ENCODE measurements at places on chromosomes 1 and 21.
A peak's percentile ranks its signal among the peaks of the same experiment; 100 is the strongest.

DNA sequence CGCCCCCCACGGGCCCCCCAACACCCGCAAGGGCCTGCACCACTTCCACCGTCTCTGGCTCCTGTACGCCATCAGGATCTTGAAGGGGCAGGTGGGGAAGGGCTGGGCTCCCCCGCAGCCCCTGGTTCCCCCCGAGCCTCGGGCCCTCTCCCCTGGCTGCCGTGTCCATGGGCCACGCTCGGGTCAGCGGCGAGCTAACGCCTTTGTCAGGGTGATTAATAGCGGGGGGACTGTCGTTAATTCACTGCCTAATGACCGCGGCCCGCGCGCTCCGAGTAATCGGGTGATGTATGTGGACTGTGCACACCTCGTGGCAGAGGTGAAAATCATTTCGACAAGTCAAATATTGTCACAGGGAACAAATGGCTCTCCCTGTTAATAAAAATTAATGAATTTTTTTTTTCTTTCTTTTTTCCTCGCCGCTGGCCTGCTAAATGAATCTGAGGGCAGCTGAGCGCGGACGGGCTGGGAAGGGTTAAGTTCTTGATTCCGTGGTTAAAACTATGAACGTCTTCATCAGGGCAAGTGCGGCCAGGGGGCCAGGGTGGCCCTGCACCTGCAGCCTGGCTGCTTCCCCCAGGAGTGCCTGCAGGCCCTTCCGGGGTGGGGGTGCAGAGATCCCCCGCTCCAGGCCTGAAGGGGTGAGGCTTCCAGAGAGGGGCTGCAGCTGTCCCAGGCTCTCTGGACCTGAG lies 100.8 kb downstream of the PRDM16 start:
- DNase-seq: no peak

DNA sequence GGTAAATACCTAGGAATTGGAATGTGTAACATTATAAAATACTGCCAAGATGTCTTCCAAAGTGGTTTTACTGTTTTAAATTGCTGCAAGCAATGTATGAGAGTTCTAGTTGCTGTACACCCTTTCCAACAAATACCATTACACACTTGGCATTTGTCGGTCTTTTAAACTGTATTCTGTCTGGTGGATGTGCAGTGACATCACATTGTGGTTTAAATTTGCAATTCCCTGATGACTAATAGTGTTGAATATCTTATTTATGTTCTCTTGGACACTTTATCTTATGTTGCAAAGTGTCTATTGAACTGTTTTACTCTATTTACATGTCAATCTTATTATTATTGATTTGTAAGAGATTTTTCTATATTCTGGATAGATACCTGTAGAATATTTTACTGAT lies 561.2 kb upstream of the B3GALT2 start:
- peak; percentile 44 for DNase-seq

DNA sequence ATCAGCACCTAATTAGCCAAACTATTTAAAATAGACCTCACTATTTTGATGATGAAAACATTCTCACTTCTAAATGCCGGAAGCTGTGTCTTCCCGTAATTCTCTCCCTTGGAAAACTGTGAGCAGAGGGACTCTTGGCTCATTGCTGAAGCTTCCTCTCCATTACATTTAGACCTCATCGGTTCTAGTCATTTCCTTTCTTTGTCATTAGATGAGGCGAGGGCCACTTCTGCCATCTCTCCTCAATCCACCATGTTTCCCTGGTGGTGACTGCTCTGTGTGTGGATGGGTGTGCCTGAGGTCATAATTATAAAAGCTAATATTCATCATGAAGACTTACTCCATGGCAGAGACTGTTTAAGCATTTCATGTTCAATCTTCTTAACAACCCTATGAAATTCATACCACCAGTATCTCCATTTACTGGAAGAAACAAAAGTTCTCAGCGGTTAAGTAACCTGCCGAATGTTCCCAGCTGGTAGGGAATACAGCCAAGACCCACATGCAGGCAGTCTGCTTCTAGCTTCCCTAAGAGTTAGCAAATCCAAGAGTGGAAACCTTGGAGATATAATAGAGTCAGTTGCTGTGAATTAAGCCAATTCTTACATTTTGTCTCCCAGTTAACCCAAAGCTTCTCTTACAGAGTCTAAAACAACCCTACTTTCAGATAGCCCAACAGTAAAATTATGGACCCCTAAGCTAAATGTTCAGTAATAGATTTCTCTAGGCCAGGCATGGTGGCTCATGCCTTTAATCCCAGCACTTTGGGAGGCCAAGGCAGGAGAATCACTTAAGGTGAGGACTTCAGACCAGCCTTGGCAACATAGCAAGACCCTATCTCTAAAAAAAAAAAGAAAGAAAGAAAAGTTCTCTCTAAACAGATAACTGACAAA lies 156.2 kb downstream of the ZBTB18 start:
- no peak for DNase-seq

DNA sequence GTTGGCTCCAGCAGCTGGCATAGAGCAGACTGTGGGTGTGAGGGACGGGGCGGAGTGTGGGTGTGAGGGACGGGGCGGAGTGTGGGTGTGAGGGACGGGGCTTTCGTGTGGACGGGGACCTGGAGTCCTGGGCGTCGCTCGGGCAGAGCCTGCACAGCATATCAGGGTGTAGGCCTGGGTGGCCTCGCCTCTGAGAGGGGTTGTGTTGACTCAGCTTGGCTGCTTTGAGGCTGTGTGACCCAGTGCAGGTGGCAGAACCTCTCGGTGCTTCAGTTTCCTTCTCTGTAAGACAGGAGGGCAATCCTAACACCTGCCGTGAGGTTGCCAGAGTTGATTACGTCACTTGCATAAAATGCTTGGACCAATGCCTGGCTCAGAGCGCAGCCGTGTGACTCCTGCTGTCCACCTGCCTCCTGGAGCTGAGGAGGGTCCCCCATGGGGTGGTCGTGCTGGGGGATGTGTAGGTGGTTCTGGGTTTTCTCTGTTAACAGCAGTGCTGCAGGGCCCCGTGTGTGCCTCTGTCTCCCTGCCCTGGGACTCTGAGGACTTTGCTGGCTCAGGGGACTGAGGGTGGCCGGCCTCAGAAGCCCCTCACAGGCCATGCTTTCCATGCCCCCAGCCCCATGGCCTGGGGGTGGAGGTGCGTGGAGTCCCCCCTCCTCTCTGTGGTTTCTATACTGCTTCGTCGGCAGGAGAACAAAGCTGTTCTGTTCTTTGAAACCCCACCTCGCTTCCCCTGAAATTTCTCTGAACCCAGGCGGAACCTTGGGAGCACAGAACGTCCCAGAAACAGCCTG lies 15.4 kb downstream of the PDXK start:
- DNase-seq: no peak

DNA sequence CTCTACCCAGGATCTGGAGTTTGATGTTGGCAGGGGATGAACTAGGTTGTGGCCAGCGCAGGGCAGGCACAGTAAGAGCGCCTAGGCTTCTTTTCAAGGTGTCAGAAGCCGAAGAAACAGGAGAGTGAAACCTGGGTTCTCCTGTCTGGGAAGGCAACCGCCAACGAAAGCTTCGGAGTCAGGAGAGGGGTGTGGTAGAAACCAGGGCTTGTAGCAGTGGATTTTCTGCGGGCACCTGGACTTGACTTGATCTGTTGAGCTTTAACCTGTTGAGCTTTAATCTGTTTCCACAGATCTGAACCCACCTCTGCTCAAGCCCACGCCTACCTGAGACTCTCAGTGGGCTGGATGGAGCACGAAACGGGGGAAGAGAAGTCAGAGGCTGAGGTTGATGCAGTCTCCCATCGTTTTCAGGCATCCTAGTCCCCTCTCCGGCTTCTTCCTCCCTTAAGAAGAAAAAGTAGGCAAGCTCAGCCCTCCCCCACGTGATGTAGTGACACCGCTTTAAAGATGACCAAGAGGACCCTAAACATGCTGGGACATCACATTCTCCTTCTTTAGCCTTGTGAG lies 9.3 kb downstream of the HLX start:
- no peak for DNase-seq

DNA sequence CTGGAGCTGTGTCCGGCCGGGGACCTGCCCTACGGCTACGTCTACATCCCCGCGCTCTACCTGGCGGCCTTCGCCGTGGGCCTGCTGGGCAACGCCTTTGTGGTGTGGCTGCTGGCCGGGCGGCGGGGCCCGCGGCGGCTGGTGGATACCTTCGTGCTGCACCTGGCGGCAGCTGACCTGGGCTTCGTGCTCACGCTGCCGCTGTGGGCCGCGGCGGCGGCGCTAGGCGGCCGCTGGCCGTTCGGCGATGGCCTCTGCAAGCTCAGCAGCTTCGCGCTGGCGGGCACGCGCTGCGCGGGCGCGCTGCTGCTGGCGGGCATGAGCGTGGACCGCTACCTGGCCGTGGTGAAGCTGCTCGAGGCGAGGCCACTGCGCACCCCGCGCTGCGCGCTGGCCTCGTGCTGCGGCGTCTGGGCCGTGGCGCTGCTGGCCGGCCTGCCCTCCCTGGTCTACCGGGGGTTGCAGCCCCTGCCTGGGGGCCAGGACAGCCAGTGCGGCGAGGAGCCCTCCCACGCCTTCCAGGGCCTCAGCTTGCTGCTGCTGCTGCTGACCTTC lies 412 bp downstream of the GPR25 start:
- no peak for DNase-seq

DNA sequence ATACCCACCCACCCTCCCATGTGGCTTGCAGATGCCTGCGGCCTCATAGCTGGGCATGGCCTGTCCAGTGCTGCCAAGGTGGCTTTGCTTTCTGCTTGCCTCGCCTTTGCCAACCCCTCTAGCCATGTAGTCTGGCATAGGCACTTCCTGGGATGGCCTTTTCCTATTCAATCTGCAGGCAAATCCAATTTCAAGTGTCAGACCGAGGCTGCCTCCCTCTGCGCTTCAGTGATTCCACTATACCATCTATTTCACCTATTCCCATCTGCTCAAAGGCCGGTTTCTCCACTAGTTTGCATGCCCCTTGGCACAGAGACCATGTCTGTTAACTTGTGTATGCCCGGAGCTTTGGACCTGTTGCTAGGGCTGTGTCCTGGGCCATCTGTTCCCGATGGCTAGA lies 3.8 kb upstream of the ZBTB21 start:
- no peak for DNase-seq

DNA sequence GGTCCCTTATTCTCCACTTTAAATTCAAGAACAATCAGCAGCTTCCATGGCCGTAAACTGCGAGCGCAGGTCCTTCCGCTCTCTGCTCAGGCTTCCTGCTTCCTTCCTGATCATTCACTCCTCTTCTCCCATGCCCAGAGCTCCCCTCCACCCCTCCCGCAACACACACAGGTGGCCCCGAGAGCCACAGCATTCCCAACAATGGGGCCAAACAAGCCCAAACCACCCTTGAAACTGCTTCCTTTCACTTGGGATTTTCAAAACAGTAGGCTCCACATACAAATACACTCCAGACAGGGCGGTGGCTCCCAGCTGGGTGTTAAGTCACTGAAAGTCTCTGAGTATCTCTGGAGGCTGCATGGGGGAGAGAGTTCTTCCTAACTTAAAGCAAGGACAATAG lies 11.4 kb downstream of the FAM89A start:
- DNase-seq: no peak

- DNase-seq: no peak
Measured at GRCh38 chr1:112674986-112675727, 698 bp downstream of the MOV10 start.

DNA sequence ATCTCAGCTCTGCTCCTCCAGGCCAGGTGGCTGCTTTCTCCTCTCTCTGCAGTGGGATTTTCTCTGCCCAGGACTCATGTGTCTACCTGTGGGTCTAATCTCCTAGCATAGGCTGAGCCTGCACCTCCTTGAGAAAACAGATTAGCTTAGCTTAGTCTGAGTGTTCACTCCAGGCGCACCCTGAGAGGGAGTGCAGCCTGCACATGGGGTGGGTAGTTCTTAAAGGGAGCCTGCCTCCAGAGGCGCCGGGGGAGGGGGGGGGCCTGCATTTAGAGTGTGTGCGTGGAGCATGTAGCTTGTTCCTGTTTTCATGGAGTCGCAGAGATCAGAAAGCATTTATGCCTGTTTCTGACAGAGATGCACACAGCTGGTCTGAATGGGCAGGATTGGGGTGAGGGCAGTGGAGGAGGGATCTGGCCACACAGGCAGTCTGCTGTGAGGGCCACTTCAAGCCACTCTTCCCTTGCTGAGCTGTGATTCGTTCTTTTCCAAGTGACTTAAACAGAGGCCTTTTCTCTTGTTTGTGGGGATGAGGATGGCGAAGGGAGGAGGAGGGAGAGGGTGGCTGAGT lies 45.2 kb downstream of the GALNT2 start:
- no peak for DNase-seq
